PC-3 (cell line): ENCODE measurements at places on chromosomes 12 and 14.

- peaks cover 12% of the 10 kb centered on the region for H3K36me3 ChIP-seq
- peak overlapping the region; percentile 98 for H3K27ac ChIP-seq
- H3K27me3 ChIP-seq: no peaks in the 10 kb centered on the region
- H3K4me1 ChIP-seq: peaks cover 24% of the 10 kb centered on the region
- H3K4me3 ChIP-seq: peak overlapping the region; percentile 88
Measured at GRCh38 chr12:55729819-55730818, 1.3 kb upstream of the CD63 start.

DNA sequence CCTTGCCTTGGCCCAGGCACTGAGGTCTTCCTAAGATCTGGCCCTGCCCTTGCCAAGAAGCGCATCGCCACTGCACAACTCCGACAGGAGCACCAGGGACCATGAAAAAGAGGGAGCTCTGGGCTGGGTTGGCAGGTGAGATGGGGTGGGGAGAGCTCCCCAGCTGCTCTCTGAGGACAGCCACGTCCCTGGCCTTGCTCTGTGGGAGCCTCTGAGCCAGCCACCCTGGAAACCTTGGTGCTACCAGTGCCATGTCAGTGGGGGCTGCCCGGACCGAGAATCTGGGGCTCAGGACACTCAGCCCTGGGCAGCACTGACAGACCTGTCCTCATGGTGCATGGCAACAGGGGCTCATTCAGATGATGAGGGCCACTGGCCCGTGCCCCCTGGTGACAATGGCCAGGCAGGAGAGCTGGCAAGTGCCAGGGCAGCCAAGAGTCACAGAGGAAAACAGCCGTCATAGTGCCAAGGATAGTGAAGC lies 134.8 kb downstream of the ZFP36L1 start:
- H3K4me3 ChIP-seq: no peak overlapping the region
- no peaks in the 10 kb centered on the region for H3K36me3 ChIP-seq
- H3K27me3 ChIP-seq: no peaks in the 10 kb centered on the region
- no peaks in the 10 kb centered on the region for H3K4me1 ChIP-seq
- no peak for DNase-seq

- no peaks in the 10 kb centered on the region for H3K27me3 ChIP-seq
- DNase-seq: peak; percentile 47
- peaks cover 33% of the 10 kb centered on the region for H3K4me1 ChIP-seq
- H3K4me3 ChIP-seq: no peak overlapping the region
- no peak overlapping the region for H3K27ac ChIP-seq
- H3K36me3 ChIP-seq: no peaks in the 10 kb centered on the region
Measured at GRCh38 chr12:69028941-69029729, 96.2 kb upstream of the CPM start.

GRCh38 chr14:70084226-70084625 lies 104.5 kb downstream of the SLC8A3 start:
- no peak overlapping the region for H3K4me3 ChIP-seq
- no peak overlapping the region for H3K27ac ChIP-seq
- no peaks in the 10 kb centered on the region for H3K36me3 ChIP-seq
- H3K27me3 ChIP-seq: peaks cover 76% of the 10 kb centered on the region
- H3K4me1 ChIP-seq: no peaks in the 10 kb centered on the region

- H3K4me1 ChIP-seq: no peaks in the 10 kb centered on the region
- no peak overlapping the region for H3K4me3 ChIP-seq
- H3K27me3 ChIP-seq: no peaks in the 10 kb centered on the region
- no peak for DNase-seq
Measured at GRCh38 chr14:97618917-97619690, 821.9 kb downstream of the VRK1 start.

DNA sequence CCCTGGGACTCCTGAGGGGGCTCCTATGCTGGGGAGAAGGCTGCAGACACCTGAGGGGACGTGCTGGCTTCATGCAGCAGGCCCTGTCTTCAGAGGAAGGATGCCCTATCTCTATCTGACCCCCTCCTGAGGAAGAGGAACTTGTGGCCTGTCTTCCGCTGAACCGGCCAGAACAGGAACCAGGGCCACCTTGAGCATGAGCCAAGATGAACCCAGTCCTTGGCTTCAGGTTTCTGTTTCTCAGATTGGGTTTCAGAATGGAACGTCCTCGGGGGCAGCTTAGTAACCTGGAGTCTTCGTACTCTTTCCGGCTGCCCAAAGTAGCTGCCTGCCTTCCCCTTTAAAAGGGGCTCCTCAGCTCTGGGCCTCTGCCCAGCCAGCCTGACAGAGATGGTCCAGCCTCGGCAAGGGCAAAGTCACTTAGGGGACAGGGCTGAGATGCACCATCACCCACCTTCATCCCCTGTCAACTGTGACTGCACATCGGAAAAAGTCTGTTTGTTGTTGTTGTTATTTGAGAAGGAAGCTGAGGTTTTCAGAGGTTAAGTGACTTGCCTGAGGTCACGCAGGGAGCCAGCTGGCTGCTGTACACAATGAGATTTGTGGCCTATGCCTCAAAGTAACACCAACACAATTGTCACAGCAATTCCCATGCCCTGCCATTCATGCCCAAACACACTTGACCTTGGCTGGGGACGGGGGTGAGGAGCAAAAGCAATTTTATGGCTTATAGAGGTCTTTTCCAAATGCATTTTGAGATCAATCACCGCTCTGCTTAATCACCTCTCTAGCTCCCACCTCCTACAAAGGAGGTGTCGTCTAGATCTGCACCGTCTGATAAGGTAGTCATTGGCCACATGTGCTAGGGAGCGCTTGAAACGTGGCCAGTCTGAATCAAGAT lies 13.4 kb downstream of the ASB2 start:
- no peaks in the 10 kb centered on the region for H3K36me3 ChIP-seq
- H3K4me3 ChIP-seq: no peak overlapping the region
- DNase-seq: no peak
- H3K27ac ChIP-seq: no peak overlapping the region

DNA sequence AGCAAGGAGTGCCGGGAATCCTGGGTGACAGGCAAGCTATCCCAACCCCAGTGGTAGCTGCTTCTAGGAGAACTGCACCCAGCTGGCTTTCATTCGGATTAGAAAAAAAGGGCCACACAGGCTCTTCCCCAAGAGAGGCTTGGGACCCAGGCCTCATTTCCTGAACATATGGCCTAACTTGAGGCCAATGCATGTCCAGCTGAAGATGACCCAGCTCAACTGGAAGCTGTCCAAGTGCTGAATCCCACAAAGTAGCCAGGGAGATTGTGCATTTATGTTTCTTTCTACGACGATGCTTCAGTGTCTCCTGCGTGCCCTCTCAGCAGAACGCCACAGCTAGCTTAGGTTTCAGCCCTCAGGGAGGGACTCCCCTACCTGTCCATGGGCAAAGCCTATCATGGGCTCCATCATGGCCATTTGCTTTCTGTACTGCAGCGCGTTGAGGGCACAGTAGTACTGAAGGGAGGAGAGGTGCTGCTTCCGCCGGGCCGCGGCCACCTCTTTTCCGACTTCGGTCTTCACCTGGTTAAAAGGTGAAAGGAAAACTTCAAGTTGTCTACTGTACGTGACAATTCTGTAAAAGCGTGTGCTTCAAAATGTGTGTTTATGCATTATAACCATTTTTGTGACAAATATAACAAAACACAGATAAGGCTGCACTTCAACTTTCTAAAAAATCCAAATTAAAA lies 29.1 kb downstream of the APPL2 start:
- H3K4me1 ChIP-seq: peaks cover 15% of the 10 kb centered on the region
- H3K4me3 ChIP-seq: no peak overlapping the region
- peaks cover 41% of the 10 kb centered on the region for H3K36me3 ChIP-seq
- no peaks in the 10 kb centered on the region for H3K27me3 ChIP-seq

DNA sequence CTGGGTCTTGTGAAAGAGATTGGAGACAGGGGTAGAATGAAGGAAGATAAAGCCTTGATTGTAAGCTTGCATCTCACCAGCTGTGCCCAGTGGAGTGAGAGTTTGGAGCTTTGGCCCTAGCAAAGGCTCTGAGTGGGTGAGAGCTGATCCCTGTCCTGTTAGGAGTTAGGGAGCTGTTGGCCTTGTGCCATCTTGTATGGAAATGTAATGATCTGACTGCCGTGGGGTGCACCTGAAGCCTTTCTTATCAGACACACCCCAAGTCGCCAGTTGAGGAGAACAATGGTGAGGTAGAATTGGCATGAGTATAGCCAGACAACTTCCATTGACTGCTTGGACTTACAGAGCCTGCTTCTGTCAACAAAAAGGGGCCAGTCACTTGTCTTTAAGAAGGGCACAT lies 130.1 kb downstream of the PRKCH start:
- H3K36me3 ChIP-seq: no peaks in the 10 kb centered on the region
- H3K4me1 ChIP-seq: no peaks in the 10 kb centered on the region
- no peaks in the 10 kb centered on the region for H3K27me3 ChIP-seq
- DNase-seq: no peak

GRCh38 chr12:128079446-128079845 lies 187.5 kb upstream of the TMEM132C start:
- no peak overlapping the region for H3K4me3 ChIP-seq
- H3K27ac ChIP-seq: no peak overlapping the region
- H3K27me3 ChIP-seq: peaks cover 56% of the 10 kb centered on the region
- H3K36me3 ChIP-seq: no peaks in the 10 kb centered on the region

DNA sequence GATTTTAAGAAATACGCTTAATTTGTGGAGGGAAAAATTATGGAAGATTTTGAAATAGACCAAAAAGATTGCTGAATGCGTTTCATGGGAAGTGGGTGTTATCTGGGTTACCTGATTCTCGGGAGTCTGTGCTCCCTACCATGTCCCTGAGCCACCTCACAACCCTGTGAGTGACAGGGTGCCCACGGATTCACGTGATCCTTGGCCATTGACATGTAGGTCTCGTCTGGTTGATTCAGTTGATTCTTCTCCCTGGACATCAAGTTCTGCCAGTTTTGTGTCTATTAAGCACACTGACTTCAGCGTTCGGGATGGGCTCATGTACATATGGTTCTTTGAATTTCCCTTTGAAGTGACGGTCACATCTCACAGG lies 101.4 kb downstream of the ADGRD1 start:
- H3K4me3 ChIP-seq: no peak overlapping the region
- no peak for DNase-seq
- no peaks in the 10 kb centered on the region for H3K36me3 ChIP-seq
- H3K27ac ChIP-seq: no peak overlapping the region

DNA sequence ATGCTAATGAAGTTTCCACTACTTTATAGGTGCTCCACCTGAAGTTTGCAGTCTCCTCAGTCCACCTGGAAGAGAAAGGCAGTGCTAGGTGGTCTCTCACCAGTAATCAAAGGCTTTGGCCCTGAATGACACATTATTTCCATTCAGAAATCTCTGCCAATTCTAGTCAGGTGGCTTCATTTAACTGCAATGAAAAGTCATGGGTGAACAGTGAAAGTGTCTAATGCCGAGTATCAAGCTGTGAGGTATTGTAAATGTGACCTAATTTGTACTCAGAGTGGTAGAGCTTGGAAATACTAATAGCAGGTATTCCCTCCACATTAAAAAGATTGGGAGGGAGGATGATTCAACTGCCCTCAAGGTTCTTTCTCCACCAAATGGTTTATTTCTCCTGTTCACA lies 220.9 kb upstream of the LRFN5 start:
- H3K4me3 ChIP-seq: no peak overlapping the region
- H3K27me3 ChIP-seq: peaks cover 3% of the 10 kb centered on the region
- no peaks in the 10 kb centered on the region for H3K36me3 ChIP-seq
- H3K27ac ChIP-seq: no peak overlapping the region

- peaks cover 16% of the 10 kb centered on the region for H3K4me1 ChIP-seq
- no peak overlapping the region for H3K4me3 ChIP-seq
- H3K27ac ChIP-seq: no peak overlapping the region
Measured at GRCh38 chr12:46518169-46518568, 145.6 kb upstream of the SLC38A2 start.

DNA sequence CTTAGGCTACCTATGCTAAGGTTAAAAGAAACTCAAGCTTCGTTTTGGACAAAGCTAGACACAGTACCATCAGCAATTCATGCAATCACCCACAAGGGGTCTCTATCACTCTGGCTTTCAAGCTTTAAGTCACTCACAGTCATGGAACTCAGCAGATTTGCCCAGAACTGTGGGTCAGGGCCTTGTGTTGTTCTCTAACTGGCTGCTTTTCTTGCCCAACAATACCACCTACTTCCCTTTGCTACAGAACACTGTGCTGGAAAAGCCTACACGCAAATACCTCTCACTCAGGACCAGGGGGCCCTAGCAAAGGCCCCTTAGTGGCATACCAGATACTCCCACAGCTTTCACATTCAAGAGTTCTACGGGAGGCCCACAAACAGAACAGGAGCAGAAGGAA lies 9.1 kb downstream of the NEMP1 start:
- no peak overlapping the region for H3K27ac ChIP-seq
- H3K4me1 ChIP-seq: no peaks in the 10 kb centered on the region
- H3K4me3 ChIP-seq: no peak overlapping the region
- DNase-seq: peak; percentile 80
- H3K36me3 ChIP-seq: peaks cover 33% of the 10 kb centered on the region; the same call in 1 of the 2 replicates

GRCh38 chr12:77131977-77132490 lies 66.7 kb upstream of the E2F7 start:
- no peak overlapping the region for H3K27ac ChIP-seq
- H3K36me3 ChIP-seq: no peaks in the 10 kb centered on the region
- no peak overlapping the region for H3K4me3 ChIP-seq
- peak; percentile 77 for DNase-seq

GRCh38 chr12:19822476-19822875 lies 383.2 kb downstream of the AEBP2 start:
- no peak for DNase-seq
- no peak overlapping the region for H3K27ac ChIP-seq
- H3K4me3 ChIP-seq: no peak overlapping the region
- no peaks in the 10 kb centered on the region for H3K36me3 ChIP-seq
- no peaks in the 10 kb centered on the region for H3K27me3 ChIP-seq

GRCh38 chr12:49251357-49251756 lies 13.5 kb upstream of the TUBA1C start:
- no peaks in the 10 kb centered on the region for H3K36me3 ChIP-seq
- DNase-seq: no peak
- H3K4me3 ChIP-seq: no peak overlapping the region
- H3K27ac ChIP-seq: no peak overlapping the region
- no peaks in the 10 kb centered on the region for H3K27me3 ChIP-seq

DNA sequence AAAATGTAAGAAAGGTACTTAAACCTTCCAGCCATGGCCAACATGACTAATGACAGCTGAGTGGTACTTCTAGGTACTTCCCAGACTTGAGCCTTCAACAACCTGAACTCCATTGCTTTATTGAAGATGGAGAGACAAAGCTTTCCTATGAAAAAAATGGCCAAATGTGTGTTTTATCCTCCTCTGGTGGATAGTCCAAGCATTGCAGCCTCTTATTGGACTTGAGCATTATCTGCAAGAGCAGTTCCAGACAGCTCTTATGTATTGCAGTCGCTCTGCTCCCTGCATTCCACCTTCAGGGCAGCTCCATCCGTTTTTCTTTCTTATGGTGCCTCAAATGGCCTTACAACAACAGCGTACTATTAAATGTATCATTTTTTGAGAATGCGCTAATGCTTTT lies 588.2 kb downstream of the NRXN3 start:
- H3K27ac ChIP-seq: no peak overlapping the region
- DNase-seq: peak; percentile 45
- peaks cover 30% of the 10 kb centered on the region for H3K27me3 ChIP-seq
- H3K4me3 ChIP-seq: no peak overlapping the region

DNA sequence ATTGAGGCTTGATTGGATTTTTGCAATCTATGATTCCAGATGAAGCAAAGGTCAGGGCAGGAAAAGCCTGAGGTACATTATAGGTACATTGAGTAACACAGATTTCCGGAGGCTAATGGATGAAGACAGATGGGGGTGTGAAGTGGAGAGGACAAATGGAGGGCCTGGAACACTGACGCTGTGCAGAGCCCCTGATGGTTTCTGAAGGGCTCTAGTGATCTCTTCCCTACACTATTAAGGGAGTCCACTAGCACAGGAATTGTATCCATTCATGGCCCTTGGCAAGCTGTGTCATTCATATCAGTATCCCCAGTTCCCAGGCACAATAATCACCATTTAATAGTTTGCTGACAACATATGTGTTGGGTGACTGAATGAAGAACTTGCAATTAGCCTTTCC lies 284.8 kb downstream of the ITPR2 start:
- H3K36me3 ChIP-seq: no peaks in the 10 kb centered on the region; the same call in 1 of the 2 replicates
- DNase-seq: no peak
- H3K27ac ChIP-seq: no peak overlapping the region
- no peak overlapping the region for H3K4me3 ChIP-seq
- no peaks in the 10 kb centered on the region for H3K4me1 ChIP-seq
- H3K27me3 ChIP-seq: no peaks in the 10 kb centered on the region
